ENCODE measurements at places on chromosomes 16 and 17. TPM values are rescaled to one million over a fixed set of nuclear protein-coding genes. Genes with fewer than 3 reads are reported as not detected.

DNA sequence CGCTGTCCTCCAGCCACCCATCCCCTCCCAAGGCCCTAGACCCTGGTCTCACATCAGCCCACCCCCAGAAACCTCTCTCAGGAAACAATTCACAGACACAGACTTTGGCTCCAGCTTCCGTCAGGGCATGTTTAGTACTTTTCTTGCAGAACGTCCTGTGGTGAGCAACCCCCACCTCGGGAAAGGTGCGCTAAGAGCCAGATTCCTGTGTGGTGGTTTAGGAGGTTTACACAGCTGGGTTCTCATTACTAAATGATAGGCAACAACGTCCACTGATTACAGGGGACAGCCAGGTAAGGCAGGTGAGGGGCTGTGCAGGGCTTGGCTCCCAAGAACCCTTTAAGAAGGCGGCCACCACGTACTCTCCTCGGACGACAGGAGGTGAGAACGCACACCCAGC is 29.3 kb downstream of the KIFC3 start:
- DNase-seq: no peak

DNA sequence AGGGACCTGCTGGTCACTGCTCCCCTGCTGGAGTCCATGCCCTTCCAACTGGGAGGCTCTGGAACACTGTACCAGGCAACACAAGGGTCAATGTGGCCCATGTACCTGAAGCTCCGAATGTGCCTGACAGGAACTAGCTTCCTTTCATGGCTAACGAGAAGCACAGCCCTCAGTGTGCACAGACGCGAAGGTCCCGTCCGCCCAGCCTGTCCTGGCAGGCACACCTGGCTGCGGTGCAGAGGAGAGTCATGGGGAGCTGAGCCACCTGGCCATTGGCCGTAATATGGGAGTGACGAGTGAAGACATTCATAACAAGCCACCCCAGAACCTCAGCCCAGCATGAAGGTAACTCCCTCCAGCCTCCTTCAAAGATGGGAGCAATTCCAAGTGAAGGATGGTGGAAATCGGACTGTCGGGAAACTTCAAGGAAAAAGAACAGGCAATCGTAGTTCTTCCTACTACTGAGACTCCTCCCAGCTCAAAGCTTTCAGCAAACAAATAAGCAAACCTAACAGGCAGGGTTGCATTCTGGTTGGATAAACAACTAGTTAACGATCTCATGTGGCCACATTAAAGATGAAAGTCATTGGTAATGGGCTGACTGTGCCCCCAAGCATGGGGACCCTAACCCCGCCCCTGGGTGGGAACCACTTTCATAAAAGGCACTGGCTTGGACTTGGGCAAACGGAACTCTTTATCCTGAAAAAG is 13.2 kb downstream of the TMEM11 start:
- DNase-seq: no peak

The EPX gene
- total RNA-seq: not detected

The CCDC40 gene
- 5.4 TPM for total RNA-seq
